ENCODE measurements at places on chromosomes 4 and X. TPM values are rescaled to one million over a fixed set of nuclear protein-coding genes. Genes with fewer than 3 reads are reported as not detected.

Gene ADAM29
- total RNA-seq, result not detected

Gene MOB1B
- 5.6 TPM for total RNA-seq

Gene TMEM35A
- total RNA-seq, result not detected

Gene LINC00632
- total RNA-seq, result 1.7 TPM

Gene PDE6B
- total RNA-seq, result not detected

Gene SASH3
- not detected for total RNA-seq

Gene CDKN2AIP
- 10.3 TPM for total RNA-seq

Gene SLC6A8
- total RNA-seq, result 12.4 TPM

Gene GPRASP1
- 0.21 TPM for total RNA-seq

Gene SPINK2
- 0.18 TPM for total RNA-seq

Gene GLRA2
- total RNA-seq, result not detected

Gene ELK1
- 35.4 TPM for total RNA-seq

Gene TAB3
- total RNA-seq, result 9.6 TPM

Gene MAGEB10
- not detected for total RNA-seq

Gene GPRIN3
- total RNA-seq, result 2.2 TPM

Gene TKTL1
- not detected for total RNA-seq

Gene SOWAHD
- total RNA-seq, result 0.10 TPM

Gene FAM9B
- not detected for total RNA-seq

Gene IQCM
- total RNA-seq, result not detected

Gene PAGE1
- total RNA-seq, result 0.29 TPM

Gene SHOX
- total RNA-seq, result not detected

Gene CDKL2
- 0.63 TPM for total RNA-seq

Gene GPR34
- total RNA-seq, result 0.09 TPM

Gene GAGE1
- total RNA-seq, result not detected

Gene NSD2
- total RNA-seq, result 47.4 TPM

Gene ARX
- total RNA-seq, result 0.38 TPM

Gene CYBB
- 0.02 TPM for total RNA-seq
